ENCODE measurements at places on chromosomes 13 and 19.

DNA sequence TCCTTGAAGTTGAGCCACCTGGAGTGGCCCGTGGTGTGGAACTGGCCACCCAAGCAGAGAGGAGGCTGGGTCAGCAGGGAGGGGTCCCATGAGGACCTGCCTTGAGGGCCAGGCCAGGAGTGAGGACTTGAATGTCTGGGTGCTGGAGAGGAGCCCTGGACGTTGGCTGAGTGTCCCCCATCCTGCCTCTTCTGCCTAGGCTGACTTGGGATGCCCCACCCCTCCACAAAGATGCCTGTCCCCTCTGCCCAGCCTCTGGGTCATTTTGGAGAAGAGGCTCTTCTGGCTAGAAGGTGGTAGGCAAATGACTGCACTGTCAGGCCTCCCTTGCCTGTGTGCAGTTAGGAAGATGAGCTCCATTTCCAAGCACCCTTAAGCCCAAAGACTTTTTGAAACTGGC, 1.7 kb downstream of the SSBP4 start:
- DNase-seq: no peak

GRCh38 chr13:24931450-24932251, 164.3 kb upstream of the PABPC3 start:
- no peak for DNase-seq

DNA sequence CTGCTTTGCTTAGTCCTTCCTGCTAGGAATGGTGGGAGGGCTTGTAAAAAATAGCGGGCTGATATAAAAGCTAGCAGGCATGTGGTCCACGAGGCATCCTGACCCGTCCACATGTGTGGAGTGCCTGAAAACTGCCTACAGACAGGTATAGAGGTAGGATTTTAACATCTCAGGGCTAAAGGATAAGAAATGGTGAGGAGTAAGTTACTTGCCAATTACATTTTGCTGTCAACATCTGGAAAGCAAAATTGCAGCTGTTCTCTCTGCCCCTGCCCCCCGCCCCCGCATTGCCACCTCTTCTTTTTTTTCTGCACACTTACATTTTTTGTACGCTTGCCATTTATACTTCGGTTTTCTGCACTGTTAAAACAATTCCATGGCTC, 21.0 kb downstream of the NFIX start:
- no peak for DNase-seq

DNA sequence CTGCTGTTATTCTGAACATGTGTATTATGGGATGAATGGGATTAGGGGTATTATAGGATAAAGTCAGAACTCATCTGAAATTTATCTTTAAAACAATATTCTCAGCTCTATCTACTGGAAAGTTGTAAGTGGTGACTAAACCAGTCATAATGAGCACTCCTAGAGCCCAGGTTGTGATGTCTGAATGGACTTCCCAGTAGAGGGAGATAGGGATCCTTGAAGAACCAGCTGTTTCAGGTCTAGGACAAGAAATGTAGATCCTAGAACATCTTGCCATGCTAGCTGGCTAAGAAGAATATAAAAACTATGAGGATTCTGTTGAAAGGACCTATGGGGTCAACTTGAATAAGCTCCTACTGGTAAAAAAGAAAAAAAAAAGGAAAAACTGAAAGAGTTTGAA, 310.8 kb downstream of the SLC7A1 start:
- no peak for DNase-seq

- DNase-seq: no peak
Observed at GRCh38 chr19:48445256-48445605, 552 bp upstream of the GRWD1 start.

GRCh38 chr19:43462785-43463380, 2.5 kb downstream of the LYPD3 start:
- DNase-seq: no peak

- DNase-seq: no peak
Observed at GRCh38 chr13:100941377-100942368, 267.1 kb upstream of the TMTC4 start.

GRCh38 chr19:29634423-29635130, 28.5 kb downstream of the POP4 start:
- DNase-seq: no peak

- DNase-seq: no peak
Observed at GRCh38 chr19:16061943-16062342, 14.4 kb upstream of the TPM4 start.

GRCh38 chr13:49300739-49301589, 53.2 kb downstream of the CDADC1 start:
- DNase-seq: peak; percentile 37

DNA sequence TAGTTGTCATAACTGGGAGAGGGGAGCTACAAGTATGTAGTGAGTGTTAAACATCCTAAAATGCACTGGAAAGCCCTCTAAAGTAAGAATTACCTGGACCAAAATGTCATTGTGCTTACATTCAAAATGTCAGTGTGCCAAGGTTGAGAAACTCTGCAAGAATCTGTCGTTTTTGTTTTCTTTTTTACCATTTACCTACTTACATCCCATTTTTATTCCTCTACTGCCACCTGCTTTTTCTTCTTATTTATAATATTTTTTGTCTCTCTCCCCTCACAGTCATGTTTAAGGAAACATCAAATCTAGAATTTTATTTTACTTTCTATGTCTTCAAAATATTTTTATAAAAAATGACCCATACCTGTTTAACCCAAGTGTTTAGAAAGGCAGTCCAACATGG, 226.4 kb downstream of the PCDH17 start:
- DNase-seq: no peak

DNA sequence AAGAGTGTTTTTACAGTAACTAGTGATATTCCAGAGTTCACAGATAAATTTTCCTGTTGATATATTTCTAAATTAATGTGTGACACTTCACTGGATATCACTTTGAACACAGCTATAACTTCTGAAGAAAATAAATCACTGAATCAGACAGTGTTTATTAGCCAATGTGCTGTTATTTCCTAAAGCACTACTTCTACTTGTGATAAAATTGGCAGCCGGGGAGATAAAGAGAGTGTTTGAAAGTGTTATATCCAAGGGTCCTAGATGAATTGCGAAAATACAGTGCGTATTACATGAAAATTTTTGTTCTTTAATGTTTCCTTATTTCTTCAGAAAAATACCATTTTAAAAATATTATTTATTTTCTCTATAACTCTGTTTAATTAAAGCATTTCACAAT, 417.5 kb upstream of the ARGLU1 start:
- no peak for DNase-seq

DNA sequence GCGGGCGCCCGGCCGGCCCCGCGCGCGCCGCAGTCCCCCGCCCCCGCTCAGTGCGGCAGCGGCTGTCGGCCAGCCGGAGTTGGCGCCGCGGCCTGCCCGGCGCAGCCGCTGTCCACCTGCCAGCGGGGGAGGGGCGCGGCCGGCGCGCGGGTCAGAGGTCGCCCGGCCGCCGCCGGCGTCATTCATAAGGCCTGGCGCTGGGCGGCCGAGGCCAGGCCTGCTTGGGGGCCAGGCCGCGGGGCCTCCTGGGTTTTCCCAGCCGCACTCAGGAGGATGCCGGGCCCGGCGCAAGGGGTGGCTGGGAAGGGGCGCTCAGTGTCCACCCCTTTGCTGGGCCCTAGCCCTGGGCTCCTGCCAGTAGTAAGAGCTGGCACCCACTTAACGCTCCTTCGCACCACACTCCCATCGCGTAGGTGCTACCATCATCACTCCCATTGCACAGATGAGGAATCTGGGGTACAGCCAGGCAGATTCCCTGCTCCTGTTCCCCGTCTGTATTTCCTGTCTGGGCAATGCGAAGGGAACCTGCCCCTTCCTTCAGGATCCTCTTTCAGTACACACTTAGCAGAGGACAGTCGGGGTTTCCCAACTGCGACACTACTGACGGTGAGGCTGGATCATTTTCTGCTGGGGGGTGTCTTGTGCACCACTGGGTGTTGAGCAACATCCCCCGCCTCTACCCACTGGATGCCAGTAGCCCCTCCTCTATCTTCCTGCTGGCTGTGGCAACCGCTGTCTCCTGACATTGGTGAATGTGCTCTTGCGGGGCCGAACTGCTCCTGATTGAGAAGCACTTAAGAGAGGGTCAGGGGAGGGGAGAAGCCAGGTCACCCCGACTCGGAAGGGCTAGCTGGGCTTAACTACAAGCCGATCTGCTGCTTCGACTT, 846 bp upstream of the PRKACA start:
- no peak for DNase-seq

- DNase-seq: no peak
Observed at GRCh38 chr13:96967248-96967745, 27.0 kb downstream of the OXGR1 start.

Measured in stimulated activated CD4-positive, alpha-beta T cell treated with anti-CD3 and anti-CD28 coated beads, Interleukin-15, amount 100 ng/mL, for 1 hour (primary cell).